Activated T-helper 1 cell treated with anti-CD3 and anti-CD28 coated beads, Interleukin-12 subunit alpha, Interleukin-12 subunit beta, Interleukin-2, Interleukin-4 antibody, amounts not matched to agents 30 ng/mL and 10 ng/mL and 1 ng/mL, durations not matched to agents 14 hours and 24 hours and 36 hours (primary cell): ENCODE measurements at places on chromosomes 7 and 10. TPM values are rescaled to one million over a fixed set of nuclear protein-coding genes. Genes with fewer than 3 reads are reported as not detected.

- DNase-seq: no peak
Measured at GRCh38 chr7:39969431-39969830, 19.4 kb downstream of the CDK13 start.

DNA sequence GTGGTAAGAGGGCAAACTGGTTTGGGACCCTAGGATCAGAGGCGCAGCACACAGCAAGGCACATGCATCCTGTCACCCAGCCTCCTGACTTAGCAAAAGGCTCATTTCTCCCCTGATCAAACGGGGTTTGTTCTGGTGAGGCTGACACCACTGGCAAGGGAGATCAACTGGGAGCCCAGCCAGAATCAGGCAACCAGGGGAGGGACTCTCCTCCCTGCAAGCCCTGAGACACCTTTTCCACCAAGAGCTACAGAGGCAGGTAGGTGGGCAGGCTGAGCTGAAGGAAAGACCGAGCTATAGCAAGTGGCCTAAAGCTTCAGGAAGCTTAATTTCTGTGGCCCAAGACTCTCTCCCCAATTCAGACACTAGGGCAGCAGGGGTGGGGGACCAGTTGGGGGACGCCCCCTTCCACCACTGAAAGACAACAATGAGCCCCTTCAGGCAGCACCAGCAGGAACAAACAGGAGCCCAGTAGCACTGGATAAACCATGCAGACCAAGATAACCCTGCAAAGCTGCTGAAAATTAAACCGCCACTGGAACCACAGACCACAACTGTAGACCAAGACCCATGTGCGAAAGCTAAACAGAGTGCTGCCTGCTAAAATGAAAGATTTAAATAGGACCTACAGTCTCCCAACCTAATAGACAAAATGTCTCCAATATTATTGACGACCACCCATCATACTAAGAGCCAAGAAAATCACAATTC is 27.1 kb upstream of the SAR1A start:
- no peak for DNase-seq

Gene FOXP2
- total RNA-seq: not detected in 2 replicates

Gene STAG3
- total RNA-seq: 25.0 and 30.6 TPM in 2 replicates
